ENCODE measurements at places on chromosomes 6 and 20. TPM values are rescaled to one million over a fixed set of nuclear protein-coding genes. Genes with fewer than 3 reads are reported as not detected.

Gene HLA-DOA
- total RNA-seq, result 2.4 TPM

Gene LGSN
- not detected for total RNA-seq

Gene TDRD6
- total RNA-seq, result 0.59 TPM

- no peak for DNase-seq
Measured at GRCh38 chr20:18628330-18628920, 40.6 kb downstream of the DTD1 start.

- no peak for DNase-seq
Measured at GRCh38 chr6:126743076-126743475, 375.4 kb upstream of the RSPO3 start.

DNA sequence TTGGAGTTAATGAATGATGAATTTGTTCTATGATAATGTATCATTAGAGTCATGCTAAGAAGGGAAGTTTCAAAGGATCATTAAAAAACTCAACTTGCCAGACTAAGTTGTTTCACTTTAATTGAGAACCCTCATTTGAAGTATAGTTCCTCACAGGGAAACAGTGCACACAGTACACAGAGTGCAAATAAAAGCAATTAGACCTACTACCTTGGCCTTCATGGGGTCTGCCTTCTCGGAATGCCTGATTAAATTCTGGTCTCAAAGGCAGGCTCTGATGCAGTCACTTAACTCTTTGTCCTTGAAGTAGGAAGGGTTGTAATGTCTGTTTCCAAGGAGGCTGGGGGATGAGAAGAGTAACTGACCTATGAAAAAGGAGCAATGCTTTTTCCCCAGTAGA is 457.3 kb downstream of the TBC1D32 start:
- no peak for DNase-seq
